ENCODE measurements at places on chromosomes 12 and 14.

- no peak for DNase-seq
These were observed 45.5 kb downstream of the ACSM4 start for GRCh38 chr12:7349418-7349817.

DNA sequence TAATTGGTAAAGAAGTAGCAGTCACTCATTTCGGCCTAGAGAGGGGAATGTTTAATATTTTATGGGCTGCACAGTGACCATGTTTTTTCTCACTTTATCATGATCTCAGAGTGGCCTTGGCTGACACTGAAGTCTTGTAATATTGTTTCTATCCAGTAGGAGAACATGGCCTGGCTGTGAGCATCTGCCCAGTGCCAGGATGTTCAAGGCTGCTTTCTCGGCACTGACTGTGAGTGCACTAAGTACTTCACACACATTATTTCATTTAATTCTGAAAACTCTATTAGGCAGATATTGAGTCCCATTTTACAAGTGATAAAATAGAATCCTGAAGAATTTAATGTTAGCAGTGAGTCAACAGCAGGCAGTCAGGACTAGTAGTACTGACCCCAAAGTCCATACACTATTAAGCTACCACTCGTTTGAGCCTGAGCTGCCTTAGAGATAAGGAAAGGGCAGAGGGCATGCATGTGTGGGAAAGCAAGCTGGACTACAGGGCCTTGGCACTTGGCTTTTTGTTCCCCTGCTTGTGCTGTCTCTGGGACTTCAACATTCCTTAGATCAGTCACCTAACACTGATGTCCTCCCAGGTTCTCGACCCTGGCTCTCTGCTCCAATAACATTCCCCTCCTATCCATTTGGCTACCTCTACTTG, 42.2 kb upstream of the APPL2 start:
- DNase-seq, result no peak

- DNase-seq, result no peak
These were observed 34.2 kb downstream of the BICD1 start for GRCh38 chr12:32140877-32141276.

DNA sequence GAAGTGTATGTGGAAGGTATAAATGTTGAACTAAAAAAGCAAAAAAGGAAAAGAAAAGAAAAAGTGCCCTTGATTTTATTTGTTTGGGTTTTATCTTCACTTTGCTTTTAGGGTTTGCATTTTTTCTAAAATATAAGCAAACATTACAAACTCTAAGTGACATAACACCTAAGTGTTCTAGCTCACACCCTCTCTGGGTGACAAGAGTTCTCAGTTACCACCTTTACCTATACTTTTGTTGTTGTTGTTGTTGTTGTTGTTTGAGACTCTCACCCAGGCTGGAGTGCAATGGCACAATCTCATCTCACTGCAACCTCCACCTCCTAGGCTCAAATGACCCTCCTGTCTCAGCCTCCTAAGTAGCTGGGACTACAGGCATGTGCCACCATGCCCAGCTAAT, 13.0 kb downstream of the KLRG1 start:
- no peak for DNase-seq

- no peak for DNase-seq
These were observed 34.5 kb downstream of the PLCZ1 start for GRCh38 chr12:18703321-18703720.

DNA sequence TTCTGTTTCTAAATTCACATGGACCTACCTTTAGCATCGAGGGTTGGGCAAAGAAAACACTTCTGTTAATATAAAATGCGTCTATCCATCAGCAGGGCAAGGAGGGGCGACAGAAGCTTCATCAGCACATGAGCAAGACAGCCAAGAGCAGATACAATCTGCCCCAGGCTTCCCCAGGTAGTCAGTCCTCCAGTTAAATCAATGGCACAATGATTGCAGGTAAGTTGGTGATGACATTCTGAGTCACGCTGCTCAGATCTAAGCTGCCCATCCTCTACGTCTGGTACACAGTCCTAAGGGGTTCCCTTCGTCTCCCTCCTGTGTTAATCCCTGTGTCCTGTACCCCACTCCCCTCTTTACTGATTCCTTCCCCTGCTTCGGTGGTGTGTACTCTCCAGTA, 38.8 kb downstream of the MAP3K9 start:
- DNase-seq, result no peak

DNA sequence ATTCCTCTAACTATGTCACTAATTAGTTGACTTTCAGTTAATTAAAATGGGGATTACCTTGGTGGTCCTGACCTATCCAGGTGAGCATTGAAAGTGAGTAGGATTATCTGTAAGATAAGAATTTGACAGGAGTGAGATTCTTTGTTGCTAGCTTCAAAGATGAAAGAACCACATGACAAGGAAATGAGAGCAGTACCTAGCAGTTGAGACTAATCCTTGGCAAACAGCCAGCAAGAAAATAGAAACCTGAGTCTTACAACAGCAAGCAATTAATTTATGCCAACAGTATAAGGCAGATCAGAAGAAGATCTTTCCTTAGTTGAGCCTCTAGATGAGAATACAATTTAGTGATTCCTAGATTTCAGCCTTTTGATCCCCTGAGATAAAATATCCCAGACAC, 1058.4 kb downstream of the LRFN5 start:
- no peak for DNase-seq

DNA sequence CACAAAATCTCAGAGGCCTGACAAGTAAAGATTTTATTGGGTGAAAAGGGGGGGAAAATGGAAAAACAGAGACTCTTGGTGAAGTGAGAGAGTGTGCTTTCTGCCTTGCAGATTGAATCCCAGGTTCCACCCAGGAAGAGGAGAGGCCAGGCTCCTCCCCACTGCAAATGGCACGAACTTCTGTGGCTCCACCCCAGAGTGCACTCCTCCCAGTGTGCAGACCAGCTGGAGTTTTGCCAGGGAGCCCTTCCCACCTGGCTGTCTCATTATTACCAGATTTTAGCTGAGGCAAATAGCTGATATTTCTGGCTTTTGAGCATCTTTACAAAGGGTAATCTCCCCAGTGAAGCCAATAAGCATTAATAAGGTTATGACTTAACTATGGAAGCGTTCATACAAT, 51.9 kb downstream of the TESPA1 start:
- DNase-seq, result no peak

GRCh38 chr12:27460471-27460978, 14.0 kb downstream of the SMCO2 start:
- DNase-seq, result peak; percentile 49

DNA sequence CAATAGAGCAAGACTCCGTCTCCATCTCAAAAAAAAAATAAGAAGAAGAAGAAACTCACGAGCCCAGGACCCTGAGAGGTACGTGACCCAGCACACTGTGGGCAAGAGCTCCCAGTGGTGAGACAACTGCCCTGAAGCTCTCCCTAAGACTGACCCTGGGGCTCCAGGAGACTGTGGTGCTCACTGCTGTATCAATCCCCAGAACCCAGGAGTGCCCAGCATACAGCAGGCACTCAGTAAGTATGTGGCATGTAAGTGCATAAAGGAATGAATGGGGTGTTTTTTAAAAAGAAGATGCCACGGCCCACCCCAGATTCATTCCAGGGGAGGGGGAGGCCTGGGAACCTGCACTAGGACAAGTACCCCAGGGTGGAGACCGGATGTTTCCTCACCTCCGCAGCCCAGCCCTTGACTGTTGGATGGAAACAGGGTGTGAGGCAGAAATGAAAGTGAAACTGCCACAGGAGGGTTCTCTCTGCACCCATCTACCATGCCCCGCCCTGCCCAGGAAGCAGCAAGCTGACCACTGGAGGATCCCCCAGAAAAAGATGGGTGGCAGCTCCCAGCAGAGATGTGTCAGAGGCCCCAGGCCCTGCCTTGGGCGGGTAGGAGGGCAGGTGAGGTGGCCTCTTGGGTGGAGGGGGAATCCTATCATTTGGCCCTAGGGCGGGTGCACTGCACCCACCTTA, 12.2 kb downstream of the ITPK1 start:
- peak; percentile 20 for DNase-seq

GRCh38 chr12:18428416-18428815, 167.1 kb downstream of the PIK3C2G start:
- no peak for DNase-seq

- no peak for DNase-seq
These were observed 34.7 kb downstream of the APPL2 start for GRCh38 chr12:105201299-105201698.

DNA sequence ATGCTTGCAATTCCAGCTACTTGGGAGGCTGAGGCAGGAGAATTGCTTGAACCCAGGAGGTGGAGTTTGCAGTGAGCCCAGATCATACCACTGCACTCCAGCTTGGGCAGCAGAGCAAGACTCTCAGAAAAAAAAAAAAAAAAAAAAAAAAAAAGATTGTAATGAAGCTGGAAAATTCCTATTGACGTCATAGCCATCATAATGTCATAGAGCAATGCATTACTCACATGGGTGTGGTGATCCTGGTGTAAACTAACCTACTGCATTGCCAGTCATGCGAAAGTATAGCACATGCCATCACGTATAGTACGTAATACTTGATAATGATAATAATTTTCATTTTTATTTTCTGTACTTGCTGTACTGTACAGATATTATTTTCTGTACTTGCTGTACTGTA, 42.7 kb upstream of the NID2 start:
- DNase-seq, result no peak

DNA sequence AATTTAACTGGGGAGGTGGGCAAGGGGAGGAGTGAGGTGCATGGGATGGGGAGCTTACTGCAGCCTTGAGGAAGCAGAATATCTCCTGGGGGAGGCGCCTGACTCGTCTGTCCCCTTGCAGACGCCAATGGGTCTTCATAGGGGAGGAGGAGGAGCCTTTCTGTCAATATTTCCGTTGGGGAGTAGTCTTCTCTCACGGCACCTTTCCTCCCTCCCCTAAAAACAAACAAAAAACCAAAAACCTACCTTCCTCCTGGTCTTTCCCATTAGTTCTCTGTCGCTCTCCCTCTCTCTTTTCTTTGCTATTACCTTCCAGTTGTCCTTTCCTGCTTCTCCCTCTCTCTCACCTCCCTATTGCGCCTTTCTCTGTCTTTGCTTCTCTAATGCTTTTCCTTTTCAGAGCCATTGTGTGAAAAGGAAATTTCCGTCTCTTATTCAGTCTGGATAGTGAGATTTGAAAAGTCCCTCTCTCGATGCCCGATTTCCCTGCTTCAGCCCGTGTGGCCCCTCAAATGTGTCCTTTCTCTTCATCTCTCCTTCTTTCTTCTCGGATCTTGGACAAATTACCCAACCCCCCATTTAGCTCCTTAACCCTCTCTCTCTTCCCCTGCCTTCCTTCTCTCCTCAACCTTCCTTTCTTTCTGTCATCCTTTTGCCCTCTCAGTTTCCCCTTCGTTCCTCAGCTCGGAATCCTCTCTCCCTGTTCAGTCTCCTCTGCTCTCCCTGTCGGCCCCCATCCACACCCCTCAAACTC, 5.9 kb downstream of the GPR84 start:
- DNase-seq, result peak; percentile 58

- peak; percentile 10 for DNase-seq
These were observed 72.4 kb downstream of the TTC9 start for GRCh38 chr14:70714055-70714550.

GRCh38 chr12:98262902-98263301, 252.5 kb upstream of the TMPO start:
- no peak for DNase-seq

DNA sequence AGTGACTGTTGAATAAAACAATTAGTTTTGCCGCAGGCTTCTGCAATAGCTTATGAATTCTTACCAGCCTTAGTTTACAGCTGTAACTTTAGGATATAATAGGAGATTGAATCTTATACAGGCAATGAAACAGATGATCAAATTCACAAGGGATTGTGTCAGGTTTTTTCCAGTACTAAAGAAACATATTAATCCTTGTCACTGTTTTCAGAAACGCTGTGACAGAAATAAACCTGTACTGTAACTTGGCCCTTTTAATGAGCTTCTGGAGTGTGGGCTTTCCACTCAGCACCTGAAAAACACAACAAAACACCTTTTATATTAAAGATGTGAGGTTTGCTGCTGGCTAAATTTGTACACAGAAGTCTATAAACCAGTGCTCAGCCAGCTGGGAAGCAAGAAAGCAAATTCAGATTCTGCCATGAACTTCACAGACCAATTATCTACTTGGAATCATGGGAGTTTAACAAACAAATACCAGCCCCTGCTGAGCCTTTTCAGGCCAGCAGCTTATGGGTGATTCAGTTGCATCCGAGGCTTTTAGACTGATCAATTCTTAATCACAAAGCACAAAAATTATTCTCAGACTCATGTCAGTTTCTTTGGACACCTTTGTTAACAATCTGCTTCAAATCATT, 109.5 kb downstream of the FOXG1 start:
- no peak for DNase-seq

- DNase-seq, result no peak
These were observed 117.1 kb upstream of the FRMD6 start for GRCh38 chr14:51534610-51535011.

GRCh38 chr14:71321574-71322315, 414.5 kb downstream of the PCNX1 start:
- no peak for DNase-seq

Measured in stimulated activated CD4-positive, alpha-beta T cell treated with anti-CD3 and anti-CD28 coated beads, Interleukin-4, amount 100 ng/mL, for 4 hours (primary cell).